SW480 (cell line): ENCODE measurements at places on chromosomes 5 and 9.

DNA sequence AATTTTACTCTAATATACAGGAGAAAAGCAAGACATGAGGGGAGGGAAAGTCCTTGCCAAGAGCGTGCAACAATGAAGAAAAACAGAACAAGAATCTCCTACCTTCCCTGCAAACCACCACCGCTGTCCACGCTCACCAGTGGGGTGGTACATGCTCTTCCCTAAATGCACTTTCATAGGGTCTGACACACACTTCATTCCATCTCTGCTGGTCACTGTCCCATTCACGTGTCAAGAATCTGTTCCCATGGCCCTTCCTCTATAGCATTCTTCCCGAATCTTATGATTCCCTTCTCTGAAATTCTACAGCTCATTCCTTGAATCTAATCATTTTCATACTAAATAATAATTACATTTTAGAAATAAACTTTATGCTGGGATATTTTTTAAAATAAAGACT is 11.4 kb upstream of the DNAH5 start:
- no peak for DNase-seq

- peak; percentile 88 for DNase-seq
Measured at GRCh38 chr5:149561848-149562247, 10.6 kb upstream of the CSNK1A1 start.

- DNase-seq, result no peak
Measured at GRCh38 chr5:88881571-88881971, 1.4 kb downstream of the MEF2C start.

GRCh38 chr9:34573599-34574325 is 15.8 kb downstream of the CNTFR start:
- DNase-seq, result no peak

DNA sequence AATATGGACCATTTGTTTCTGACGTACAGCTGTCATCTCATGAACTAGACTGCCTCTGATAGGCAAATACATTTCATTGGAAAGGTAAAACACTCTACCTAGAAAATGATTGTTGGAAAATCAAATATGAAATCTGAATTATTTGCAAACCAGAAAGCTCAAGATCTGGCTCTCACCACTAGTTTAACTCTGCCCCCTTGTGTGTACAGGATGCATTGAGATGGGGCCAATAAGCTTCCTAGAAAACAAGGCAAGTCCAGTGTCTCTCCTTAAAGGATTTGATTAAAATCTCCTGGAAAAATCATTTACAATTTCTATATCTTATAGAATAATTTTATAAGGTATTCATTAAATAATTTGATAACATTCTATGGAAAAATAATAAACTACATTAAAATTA is 311.9 kb upstream of the ANKH start:
- DNase-seq, result no peak

DNA sequence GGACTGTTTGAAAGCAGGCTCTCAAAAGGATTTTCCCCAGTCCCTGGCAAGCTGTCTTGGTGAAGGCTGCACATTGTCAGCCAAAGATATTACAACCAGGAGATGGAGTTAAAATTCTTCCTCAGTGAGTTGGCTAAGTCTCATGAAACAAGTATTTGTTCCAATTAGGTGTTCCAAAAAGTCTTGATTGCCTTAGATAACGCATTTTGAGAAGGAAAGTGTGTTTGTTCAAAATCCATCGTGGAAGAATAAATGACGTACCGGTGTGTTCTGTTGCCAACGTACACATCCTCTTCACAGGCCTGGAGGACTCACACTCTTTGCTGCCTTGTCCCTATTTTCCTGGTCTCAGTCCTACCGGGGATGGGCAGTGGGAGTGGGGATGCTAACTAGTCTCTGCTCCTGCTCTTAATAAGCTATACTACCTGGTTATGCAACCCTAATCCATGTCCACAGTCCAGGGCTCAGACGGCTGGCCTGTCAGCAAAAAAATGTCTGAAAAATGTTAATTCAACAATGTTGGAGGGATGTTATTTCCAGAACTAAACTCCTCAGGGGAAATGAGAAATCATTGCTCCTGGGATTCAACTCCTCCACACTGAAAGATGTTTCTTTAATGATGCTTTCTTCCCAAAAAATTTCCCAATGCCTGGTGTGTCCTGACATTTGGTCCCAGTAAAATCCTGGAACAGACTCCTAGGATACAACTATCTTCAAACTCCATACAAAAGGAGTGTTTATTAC is 175.3 kb upstream of the KLF9 start:
- DNase-seq, result no peak

- DNase-seq, result no peak
Measured at GRCh38 chr5:165573445-165573844, 2068.0 kb downstream of the MAT2B start.

GRCh38 chr9:70262948-70263347 is 4.2 kb downstream of the SMC5 start:
- no peak for DNase-seq

- DNase-seq, result no peak
Measured at GRCh38 chr5:103117471-103117991, 2.4 kb downstream of the GIN1 start.

GRCh38 chr5:1464096-1464446 is 18.8 kb upstream of the SLC6A3 start:
- DNase-seq, result no peak

DNA sequence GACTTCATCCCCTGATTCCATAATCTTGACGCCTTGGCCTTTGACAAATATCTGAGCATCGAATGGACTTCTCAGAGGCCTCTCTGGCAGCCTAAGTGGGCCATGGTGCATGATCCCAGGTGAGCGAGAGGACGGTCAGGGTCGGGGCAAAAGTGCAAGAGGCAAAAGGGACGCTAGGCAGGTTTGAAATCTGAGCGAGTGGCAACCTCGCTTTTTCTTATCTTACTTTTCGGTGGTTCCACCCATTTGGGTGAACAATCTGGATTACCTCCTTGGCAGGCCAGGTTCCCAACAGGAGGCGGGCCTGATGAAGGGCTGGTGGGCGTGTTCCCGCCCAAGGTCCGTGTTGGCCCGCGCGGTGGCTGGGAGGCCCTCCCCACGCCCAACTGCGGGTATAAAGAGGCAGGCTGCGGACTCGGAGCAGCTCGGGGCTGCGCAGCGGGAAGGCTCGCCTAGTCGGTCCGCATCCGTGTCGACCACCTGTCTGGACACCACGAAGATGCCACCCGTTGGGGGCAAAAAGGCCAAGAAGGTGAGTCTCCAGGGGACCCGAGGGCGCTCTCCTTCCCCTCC is at the start of gene BHMT:
Gene BHMT (plus strand): TSS at position 423 of the 573 bp plus-strand sequence. CDS start 77 bp downstream, at position 500.
- DNase-seq, result no peak

GRCh38 chr5:76521240-76521758 is 101.9 kb downstream of the F2RL2 start:
- DNase-seq, result no peak

DNA sequence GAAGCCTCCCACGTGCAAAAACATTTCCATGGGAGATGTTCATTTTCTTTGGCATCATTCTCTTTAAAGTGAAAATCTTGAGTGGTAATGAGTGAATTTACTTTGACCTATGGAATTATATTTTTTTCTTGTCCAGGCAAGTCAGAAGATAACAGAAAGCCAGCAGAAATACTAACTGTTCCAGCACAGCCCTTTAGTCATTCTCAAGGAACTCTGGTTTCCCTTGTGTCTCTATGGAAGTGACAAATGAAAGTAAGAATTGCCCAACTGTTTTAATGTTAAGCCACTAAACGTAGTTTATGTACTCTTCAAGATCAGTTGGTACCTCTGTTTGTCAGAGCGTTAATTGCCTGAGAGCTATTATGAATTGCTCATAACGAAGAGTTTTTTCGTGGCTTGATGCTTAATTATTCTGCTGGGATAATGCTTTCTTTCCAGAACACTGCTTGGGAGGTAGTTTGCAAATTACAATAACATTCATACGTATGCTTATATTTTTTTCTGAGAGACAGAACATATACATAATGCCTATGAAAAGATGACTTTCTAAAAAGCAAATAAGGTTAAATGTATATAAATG is 84.5 kb upstream of the CER1 start:
- DNase-seq, result no peak

DNA sequence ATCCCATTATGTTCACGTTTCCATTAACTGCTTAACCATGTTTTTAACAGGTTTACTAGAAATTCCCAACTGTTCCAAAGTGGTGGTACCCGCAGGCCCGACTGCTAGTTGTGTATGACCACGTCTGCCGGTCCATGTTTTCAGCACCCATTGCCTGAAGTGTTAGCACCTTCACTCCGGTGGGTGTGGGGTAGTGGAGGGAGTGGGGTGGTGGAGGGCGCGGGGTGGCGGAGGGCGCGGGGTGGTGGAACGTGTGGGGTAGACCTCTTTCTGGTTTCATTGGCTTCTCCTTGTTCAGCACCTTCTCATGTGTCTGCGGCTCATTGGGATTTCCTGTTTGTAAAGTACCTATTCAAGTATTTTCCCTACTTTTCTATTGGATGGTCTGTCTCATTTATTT is 37.7 kb downstream of the TPPP start:
- no peak for DNase-seq

GRCh38 chr5:98453296-98453695 is 320.2 kb upstream of the RGMB start:
- no peak for DNase-seq

- no peak for DNase-seq
Measured at GRCh38 chr5:15375559-15375958, 124.4 kb upstream of the FBXL7 start.

- DNase-seq, result no peak
Measured at GRCh38 chr5:132407970-132408369, 38.5 kb downstream of the SLC22A5 start.

GRCh38 chr5:37435261-37435660 is 56.1 kb downstream of the WDR70 start:
- DNase-seq, result no peak

DNA sequence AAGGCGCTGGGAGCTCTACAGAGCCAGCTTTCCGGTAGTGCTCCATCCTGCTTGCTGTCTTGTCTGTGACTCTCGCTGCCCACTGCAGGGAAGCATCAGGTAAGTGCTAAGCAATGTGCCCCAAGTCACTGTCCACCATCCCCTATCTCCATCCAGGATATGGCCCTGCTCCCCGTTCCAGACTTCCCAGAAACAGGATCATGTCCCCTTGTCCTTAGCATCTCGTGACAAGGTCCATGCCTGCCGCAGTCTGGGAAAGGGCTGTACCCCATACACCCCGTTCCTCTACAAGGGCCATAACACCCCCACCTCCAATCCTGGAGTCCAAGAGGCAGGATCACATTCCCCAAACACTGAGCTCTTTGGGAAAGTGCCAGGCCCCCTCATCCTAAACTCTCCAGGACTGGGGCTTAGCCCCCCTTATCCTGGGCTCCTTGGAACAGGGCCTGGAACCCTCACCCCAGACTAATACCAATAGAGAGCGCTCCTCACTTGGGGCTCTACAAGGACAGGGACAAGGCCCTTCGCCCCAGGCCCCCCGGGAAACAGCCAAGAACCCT is 566 bp downstream of the RPP25L start:
- no peak for DNase-seq

GRCh38 chr5:112475747-112476365 is 56.8 kb upstream of the EPB41L4A start:
- DNase-seq, result peak; percentile 13

DNA sequence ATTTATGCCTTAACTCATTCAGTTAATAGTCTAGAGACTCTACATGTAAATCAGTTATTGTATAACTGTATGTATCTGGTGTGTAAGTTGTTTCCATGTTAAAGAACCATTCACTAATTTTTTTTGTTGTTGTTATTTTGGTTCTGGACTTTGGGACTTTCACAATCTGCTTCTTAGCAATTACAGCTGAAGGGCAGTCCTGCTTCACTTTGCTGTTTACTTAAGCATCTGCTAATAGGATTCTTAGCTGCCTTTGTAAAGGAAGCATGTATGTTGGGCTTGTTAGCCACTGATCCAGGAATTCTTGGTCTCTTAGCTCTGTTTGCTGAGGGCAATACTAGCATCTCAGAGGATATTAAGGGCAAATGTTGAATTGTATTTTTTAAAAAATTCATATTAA is 97.0 kb downstream of the FOCAD start:
- DNase-seq, result no peak

DNA sequence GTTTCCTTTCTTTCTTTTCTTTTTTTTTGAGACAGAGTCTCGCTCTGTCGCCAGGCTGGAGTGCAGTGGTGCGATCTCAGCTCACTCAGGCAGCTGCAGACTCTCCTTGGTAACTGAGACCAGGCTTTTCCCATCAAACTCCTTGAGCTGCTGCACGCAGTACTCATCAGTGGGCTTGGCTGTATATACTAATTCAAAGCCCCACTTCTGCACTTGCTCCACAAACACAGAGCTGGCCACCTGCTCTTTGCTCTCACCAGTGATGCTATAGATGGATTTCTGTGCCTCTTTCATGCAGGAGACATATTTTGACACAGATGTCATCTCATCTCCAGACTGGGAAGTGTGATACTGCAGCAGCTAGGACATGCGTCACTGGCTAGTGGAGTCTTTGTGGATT is 252.7 kb downstream of the AP3B1 start:
- DNase-seq, result no peak

GRCh38 chr5:172905346-172906140 is 53.7 kb upstream of the RPL26L1 start:
- no peak for DNase-seq

- no peak for DNase-seq
Measured at GRCh38 chr5:654071-654778, 38.9 kb downstream of the TPPP start.

DNA sequence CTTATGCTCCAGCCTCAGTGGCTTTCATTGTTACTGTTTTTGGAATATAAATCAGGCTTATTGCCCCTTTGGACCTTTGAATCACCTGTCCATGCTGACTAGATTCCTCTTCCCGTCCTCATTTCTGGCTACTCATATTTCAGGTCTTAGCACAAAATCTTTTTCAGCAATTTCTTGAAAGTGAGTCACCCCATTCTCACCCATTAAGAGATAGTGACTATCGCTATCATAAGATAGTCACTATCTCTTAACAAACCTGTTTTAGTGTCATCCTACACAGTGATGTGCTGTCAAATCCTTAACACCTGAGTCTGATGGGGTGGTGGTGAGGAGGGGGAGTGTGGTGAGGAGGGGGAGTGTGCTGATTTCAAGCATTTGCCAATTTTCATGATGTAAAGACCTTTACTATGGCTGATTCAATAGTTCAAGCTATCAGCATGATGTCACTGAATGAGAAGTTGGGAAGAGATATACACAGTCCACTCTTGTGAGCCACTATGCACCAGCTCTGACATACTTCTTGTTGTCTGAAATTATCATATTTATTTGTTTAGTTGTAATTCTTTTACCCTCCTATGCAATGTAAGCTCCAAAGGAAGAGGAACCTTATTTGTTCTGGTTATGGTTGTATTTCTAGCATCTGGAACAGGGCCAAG is 95.3 kb downstream of the GRIA1 start:
- no peak for DNase-seq

DNA sequence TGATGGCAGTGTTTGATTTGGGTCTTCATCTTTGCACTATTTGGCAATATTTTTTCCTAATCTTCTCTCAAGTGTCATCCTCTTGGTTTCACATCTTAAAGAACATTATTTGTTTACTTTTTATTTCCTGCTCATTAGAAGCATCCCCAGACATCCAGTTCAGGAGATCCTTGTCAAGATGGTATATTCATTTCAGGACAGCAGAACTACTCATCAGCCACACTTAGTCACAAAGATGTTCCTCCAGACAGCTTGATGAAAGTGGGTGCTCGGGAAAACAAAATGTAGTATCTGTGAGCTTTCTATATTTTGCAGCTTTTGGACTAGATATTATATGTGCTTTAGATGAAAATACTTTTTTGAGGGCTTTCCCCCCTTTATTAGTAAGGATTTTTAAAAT is 72.1 kb upstream of the SREK1 start:
- no peak for DNase-seq
